ENCODE measurements at places on chromosomes 5 and 9. TPM values are rescaled to one million over a fixed set of nuclear protein-coding genes. Genes with fewer than 3 reads are reported as not detected.

The TTC23L gene
- under 0.01 TPM for total RNA-seq

The PLEKHG4B gene
- total RNA-seq: not detected

The SNX24 gene
- 12.7 TPM for total RNA-seq

The PDE6A gene
- not detected for total RNA-seq

The LECT2 gene
- total RNA-seq: not detected

The MELK gene
- 28.6 TPM for total RNA-seq

The DDX4 gene
- total RNA-seq: not detected
